ENCODE measurements at places on chromosomes 5 and 9.
A peak's percentile ranks its signal among the peaks of the same experiment; 100 is the strongest.

- DNase-seq: no peak
Measured at GRCh38 chr5:95382801-95383200, 8.4 kb upstream of the FAM81B start.

DNA sequence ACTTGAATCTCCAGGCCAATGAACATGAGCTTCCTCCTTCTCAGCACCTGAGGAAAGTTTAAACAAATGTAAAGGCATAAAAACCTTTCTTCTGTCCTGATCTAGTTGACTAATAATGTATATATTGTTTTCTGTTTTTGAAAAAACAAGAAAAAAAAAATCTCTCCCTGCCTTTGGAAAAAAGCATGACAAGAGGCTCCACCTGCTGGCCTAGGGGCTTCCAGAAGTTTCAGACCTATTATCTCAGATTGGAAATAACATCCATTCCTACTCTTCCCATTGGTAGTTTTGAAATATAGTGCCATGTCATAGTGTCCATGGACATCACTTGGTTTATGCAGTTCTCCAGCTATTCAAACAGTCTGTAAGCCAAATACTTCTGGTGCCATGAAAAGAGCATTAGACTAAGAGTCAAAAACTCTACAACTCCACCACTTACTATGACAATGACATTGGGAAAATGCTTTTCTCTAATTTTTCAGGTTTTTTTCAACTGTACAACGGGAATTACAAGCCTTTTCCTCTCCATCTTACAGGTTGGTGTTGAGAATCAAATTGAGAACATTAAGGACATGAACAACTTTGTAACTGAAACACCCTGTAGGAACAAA lies 409.6 kb upstream of the MPDZ start:
- no peak for DNase-seq

DNA sequence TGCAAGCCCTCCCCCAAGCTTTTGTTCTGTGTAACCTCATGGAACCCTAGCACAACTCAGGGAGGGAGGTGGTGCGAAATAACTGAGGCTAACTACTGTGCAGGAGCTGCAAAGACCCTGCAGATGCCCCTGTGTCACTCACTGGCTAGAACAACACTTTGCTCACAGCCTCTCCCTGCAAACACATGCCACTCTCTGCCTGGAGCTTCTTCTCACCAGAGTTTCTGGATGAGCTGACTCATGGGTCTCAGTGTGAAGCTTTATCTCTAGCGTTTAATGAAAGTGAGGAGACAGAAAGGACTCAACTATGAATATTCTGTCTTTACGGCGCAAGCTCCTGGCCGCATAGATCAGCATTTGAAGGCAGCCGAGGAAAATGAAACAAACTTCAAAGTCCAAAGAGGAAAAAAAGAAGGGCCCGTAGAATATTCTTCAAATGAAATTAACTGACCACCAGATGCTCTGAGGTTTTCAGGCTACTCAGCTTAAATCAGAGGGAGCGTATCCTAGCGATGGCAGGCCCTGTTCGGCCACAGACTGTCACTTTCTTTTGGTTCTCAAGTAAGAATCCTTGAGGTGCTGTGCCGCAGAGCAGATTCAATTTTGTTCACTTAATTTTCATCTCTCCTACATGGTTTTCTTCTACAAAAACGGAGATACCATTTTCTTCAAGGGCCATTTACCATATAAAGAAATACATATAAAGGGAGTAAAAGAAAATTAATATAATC lies 77.7 kb upstream of the TAS2R1 start:
- DNase-seq: no peak

DNA sequence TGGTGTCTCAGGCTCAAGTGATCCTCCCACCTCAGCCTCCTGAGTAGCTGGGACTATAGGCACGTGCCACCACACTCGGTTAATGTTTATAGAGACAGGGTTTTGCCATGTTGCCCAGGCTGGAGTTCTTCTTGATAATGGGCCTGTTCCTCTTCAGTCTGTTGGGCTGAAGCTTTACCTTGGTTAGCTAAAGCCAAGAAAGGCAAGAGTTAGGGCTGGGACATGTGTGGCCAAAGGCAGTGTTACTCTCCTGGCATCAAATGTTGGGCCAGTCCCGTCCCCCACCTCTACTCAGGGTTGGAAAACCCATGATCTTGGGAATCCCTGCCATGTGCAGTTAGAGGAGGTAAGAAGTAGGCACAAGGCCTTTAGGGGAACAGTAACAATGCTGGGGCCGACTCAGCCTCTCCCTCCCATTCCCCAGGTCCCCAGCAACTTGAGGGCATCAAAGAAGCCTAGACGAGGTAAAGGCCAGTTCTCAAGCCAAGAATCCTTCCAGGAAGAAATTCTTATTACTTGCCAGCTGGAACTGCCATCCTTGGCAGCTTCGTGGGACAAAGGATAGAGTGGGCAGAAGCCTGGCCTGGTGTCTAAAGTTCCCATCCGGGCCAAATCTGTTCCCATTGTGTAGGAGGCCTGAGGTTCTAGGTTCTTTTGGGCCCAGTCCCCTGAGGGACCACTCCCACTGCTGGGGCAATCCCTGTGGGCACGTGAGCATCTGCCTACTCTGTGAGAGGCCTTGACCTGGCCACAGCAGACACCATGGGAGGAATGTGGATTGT lies 4.5 kb downstream of the EGR1 start:
- DNase-seq: no peak

GRCh38 chr5:14212838-14213237 lies 69.7 kb downstream of the TRIO start:
- no peak for DNase-seq

GRCh38 chr9:5869315-5870019 lies 21.2 kb upstream of the MLANA start:
- no peak for DNase-seq

- DNase-seq: no peak
Measured at GRCh38 chr9:122923947-122924346, 7.4 kb downstream of the ZBTB26 start.

DNA sequence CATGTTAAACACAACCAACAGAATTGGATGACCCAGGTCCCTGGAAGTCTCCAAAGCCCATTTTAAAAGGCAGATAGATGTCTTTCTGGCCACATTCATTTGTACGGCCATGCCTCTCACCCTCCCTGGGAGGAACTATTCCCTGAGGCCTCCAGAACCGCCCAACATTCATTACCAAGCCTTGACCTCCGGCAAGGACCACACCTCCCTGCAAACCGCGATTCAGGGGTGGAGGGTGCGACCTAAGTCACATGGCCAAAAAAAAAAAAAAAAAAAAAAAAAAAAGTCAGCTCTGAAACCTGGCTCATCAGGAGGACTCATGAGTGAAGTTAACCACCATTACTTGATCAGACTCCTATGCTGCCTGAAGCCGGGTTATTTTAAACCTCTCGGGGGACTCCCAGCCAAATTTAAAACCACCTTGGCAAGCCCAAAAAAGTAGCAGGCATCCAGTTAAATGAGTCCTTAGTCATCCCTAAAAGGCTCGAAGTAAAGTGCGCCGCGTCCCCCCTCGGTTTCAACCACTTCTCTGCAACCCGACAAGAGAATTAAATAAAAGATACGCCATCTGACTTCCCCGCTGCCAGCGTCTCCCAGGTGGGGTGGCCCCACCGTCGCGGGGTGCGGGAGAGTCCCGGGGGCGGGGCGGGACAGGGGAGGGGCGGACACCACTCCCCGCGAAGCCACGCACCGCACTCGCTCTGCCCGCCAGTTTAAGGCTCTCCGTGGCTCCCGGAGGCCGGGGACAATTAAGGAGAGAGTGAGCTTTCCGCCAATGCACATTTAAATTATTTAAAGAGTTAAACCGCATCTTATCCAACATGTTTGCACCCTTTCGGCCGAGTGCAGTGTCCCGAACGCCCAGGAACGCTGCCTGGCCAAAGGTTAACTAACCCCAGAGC lies 2.3 kb downstream of the KLF9 start:
- peak; percentile 38 for DNase-seq

DNA sequence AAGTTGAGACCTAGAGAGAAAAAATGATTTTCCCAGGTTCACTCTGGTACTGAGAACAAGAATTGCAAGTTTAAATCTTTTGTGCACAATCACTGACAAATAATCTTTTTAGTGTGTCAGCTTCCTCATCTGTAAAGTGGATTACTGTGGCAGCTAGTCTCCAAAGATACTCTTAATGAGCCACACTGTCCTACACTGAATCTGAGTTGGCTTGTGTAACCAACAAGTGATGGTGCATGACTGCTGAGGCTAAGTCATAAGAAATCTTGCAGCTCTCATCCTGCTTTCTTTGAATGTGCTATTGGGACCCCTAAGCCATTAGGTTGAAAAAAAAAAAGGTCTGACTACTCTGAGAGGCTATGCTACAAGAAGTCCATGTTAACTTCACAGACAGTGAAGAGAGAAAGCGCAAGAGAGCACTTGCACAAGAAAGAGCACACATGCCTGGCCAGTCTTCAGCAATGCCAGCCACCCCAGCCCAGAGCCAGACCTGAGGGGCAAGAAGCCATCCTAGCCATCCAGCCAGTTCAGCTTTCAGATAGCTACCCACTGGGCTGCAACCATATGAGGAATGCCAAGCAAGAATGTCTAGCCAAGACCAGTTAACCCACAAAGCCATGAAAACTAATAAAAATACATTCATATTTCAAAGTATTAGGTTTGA lies 419.4 kb downstream of the RAB3C start:
- DNase-seq: no peak

DNA sequence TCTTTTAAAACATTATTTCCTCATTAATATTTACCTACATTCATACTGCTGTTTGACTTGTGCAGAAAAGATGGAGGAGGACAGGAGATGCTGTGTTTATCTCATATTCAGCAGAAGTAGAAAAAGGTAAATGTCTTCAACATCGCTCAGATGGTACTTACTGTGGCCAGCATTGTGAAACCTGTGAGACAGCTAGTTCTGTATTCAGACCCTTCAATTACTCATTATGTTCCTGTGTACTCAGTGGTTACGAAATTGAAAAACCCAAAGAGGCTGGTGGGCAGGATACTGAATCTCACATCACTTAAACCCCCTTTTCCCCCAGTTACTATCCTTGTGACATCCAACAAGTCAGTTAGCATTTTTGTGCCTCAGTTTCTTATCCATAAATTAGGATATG lies 216.0 kb downstream of the KDM4C start:
- no peak for DNase-seq

DNA sequence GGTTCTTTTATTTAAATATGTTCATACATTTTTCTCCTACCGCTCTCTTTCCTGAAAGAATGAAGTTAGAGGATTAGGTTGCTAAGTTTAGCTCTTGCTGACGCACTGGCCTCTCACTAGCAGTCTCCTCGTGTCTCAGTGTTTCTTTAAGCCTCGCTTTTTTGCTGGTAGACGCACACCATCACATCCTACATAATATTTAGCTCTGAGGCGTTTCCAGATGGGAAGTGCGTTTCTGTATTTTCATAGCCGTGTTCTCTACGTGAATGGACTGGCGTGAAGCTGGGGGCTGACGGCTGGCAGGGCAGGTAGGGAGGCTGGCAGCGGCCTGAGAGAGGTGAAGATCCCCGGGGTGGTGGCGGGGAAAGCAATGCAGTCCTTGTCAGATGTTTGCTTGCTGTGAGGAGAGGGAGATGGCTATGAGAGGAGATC lies 79.2 kb upstream of the SPRY4 start:
- DNase-seq: no peak

GRCh38 chr5:133769842-133770241 lies 157.5 kb upstream of the FSTL4 start:
- no peak for DNase-seq

DNA sequence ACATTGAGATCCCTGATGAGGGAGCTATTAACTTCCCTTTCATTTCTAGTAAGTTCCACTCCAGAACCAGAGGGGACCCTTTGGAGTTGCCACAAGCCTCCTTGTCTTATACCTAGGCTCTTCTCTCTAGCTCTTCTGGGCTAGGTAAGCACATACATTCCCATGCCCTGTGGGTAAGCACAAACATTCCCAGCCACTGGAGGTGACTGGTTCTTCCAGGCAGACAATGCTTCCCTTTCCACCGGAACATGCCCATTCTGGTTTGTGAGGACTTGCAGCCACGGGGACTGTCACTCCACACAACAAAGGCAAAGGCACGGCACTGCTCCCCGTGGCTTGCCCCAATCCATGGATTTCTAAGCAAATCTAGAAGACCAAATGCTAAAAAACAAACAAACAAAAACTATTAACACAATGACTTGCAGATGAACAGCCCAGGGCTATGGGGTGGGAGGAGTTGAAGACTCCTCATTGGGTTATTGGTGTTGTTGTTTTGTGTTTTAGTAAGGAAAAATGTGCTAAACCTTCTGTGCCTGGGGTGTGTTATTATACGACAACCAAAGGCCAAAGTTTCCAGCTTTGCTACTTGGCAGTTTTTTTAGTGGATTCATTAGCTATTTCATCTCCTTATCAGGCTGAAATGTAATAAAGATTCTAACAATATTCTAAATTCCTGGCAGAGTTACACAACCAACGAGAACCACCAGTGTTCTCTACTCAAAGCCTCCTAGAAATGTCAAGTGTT lies 276.2 kb downstream of the SYK start:
- no peak for DNase-seq

- DNase-seq: no peak
Measured at GRCh38 chr5:5932824-5933223, 445.5 kb downstream of the MED10 start.

DNA sequence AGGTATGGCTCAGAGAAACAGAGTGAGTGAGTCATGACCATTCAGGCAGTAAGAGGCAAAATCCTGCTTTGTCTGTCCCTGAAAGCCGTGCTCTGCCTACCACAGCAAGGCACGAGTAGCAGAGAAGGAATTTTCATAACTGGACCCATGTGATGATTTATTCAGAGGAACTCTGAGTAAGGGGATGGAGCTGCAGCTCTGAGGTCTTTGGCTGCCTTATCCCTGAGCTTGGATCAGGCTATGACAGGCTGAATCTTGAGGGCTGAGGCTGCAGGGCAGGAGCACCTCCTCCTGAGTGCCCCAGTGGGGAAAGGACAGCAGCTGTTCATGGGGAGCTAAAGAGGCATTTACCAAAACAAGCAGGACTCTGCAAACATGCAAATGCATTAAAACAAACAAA lies 183.4 kb downstream of the PAPPA start:
- DNase-seq: no peak

GRCh38 chr5:109451146-109451545 lies 41.4 kb upstream of the PJA2 start:
- DNase-seq: no peak

DNA sequence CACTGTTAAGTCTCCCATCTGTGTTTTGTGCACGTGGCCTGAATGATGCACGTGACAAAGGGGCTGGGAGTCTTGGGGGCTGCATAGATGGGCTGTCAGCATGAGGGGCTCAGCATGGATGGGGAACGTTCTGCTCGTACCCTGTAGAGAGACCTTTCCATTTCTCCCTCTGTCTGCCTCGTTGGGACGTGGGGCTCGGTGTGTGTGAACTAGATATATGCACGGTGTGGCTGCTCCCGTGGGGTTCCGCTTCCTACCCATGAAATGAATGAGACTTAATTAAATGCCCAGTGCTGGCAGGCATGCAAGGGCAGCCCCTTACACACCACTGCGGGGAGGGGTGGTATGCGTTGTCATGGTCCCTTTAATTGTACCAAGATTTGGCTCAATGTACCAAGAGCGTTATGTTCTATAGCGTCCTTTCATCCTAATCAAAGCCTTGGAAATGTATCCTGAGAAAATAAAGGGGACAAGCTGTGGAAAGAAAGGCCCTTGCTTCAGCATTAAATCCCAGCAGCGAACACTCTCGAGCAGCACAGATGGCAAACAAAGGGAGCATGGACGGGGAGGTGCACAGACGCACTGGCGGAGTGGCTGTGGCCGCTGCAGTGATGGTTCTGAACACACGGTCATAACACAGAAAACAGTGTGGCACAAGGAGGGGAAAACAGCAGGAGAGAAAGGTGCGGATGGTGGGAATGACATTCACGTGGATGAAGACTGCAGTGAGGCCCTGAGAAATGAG lies 66.8 kb downstream of the RASGEF1C start:
- DNase-seq: no peak

Data from activated naive CD4-positive, alpha-beta T cell (primary cell).